ENCODE measurements at places on chromosomes 7 and 10. TPM values are rescaled to one million over a fixed set of nuclear protein-coding genes. Genes with fewer than 3 reads are reported as not detected.

VPS50 gene
- polyA plus RNA-seq = 41.3 TPM

EPHA1 gene
- not detected for polyA plus RNA-seq

TNKS2 gene
- 26.2 TPM for polyA plus RNA-seq

TMEM26 gene
- polyA plus RNA-seq = not detected

Measured in Purkinje cell (primary cell).